ENCODE measurements at places on chromosomes 13 and 19.

GRCh38 chr13:27970382-27971235 lies 1.5 kb upstream of the CDX2 start:
- no peak for DNase-seq

DNA sequence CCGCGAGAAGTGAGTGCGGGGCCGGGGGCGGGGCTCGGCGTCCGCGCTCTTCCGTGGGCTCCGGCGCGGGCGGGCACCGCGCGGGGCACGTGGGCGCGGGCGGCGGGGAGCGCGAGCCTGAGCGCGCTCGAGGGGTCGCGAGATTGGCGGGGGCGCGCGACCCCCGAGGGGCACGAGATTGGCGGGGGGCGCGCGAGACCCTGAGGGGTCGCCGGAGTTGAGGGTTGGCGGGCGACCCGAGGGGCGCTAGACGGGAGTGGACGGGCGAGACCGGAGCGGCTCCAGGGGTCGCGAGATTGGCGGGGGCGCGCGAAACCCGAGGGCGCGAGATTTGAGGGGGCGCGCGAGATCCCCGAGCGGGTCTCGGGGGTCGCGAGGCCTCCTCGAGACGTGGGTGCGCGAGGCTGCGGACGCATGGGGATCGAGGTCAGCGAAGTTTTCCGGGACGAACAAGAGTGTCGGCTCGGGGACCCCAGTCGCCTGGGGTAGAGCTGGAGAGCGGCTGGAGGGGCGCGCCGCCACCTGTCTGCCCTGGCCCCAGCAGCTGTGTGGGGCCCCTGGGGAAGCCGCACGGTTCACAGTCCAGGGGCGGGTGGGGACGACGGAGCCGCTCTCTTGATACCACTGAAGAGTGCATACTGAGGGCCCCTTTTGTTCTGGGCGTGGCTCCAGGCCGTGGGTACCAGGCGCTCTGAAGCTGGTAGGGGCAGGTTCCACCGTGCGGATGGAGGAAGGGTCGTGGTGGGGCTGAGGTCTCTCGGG lies 682 bp downstream of the SSBP4 start:
- no peak for DNase-seq

- DNase-seq: no peak
Measured at GRCh38 chr13:74771964-74772363, 637.8 kb upstream of the KLF12 start.

DNA sequence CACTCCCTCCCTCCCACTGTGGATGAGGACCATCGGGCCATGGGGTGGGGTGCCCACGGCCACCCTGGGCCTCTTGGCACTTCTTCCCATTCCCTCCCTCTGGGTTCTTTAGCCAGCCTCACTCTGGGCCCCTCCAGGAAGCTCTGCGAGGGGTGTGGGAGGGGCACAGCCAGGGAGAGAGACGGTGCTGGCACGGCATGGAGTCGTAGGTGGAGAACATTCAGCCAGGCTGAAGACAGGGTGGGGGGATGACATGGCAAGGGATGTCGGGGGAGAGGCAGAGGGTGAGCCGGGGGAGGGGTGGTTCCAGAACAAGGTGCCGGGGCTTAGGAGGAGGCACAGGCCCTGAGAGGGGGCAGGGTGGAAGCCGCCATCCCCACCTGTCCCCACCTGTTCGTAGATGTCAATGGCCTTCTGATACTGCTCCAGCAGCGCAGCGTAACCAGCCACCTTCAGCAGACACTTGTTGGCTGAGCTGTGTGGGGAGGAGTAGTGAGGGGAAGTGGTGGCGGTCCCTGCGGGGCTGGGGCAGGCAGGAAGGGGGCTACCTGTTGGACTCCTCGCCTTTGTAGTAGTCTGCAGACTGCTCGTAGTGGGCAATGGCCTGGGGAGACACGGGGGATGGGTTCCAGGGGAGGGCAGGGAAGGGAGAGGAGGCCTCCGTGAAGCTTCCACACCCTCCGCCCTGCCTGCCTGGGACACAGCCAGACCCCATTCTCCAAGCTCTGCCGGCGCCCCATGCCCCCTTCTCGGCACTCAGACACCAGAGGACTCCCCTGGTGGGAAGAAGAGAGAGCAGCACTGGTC lies 8.8 kb upstream of the KPTN start:
- DNase-seq: no peak

DNA sequence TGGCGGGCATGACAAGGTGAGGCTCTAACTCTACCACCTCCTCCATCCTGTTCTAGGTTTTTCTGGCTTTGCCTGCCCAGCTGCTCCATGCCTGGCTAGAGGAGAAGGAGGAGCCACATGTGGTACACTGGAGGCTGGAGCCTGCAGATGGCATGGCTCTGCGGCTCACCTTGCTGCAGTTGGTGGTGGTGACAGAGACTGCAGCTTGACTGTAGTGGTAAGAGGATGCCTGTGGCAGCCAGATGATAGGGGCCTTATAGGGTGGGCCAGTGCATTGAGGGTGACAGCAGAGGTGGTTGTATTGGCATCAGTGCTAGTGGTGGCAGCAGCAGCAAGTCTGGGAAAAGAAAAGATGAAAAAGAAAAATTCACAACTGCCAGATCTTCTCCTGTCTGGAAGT lies 146.2 kb downstream of the TNFRSF19 start:
- DNase-seq: no peak
